ENCODE measurements at places on chromosomes 2 and 18. TPM values are rescaled to one million over a fixed set of nuclear protein-coding genes. Genes with fewer than 3 reads are reported as not detected.

FAM161A gene
- 2.5 TPM for total RNA-seq

SPP2 gene
- total RNA-seq: not detected

AAMP gene
- total RNA-seq: 44.3 TPM

LHCGR gene
- not detected for total RNA-seq

LRP2 gene
- total RNA-seq: 0.24 TPM

ASAP2 gene
- 15.2 TPM for total RNA-seq

BOLL gene
- total RNA-seq: not detected

DSG1 gene
- 3.2 TPM for total RNA-seq

ZDBF2 gene
- 11.4 TPM for total RNA-seq
